ENCODE measurements at places on chromosomes 12 and 14. TPM values are rescaled to one million over a fixed set of nuclear protein-coding genes. Genes with fewer than 3 reads are reported as not detected.

The KLRF1 gene
- not detected for total RNA-seq

The PPP4R4 gene
- 19.8 TPM for total RNA-seq

The FOXA1 gene
- total RNA-seq, result 58.1 TPM

The ANKRD33 gene
- not detected for total RNA-seq

The OAS2 gene
- total RNA-seq, result 0.44 TPM

The TECPR2 gene
- total RNA-seq, result 13.6 TPM

The SLC6A13 gene
- 0.52 TPM for total RNA-seq

The HOXC5 gene
- total RNA-seq, result not detected

The CRIP1 gene
- total RNA-seq, result 53.9 TPM

DNA sequence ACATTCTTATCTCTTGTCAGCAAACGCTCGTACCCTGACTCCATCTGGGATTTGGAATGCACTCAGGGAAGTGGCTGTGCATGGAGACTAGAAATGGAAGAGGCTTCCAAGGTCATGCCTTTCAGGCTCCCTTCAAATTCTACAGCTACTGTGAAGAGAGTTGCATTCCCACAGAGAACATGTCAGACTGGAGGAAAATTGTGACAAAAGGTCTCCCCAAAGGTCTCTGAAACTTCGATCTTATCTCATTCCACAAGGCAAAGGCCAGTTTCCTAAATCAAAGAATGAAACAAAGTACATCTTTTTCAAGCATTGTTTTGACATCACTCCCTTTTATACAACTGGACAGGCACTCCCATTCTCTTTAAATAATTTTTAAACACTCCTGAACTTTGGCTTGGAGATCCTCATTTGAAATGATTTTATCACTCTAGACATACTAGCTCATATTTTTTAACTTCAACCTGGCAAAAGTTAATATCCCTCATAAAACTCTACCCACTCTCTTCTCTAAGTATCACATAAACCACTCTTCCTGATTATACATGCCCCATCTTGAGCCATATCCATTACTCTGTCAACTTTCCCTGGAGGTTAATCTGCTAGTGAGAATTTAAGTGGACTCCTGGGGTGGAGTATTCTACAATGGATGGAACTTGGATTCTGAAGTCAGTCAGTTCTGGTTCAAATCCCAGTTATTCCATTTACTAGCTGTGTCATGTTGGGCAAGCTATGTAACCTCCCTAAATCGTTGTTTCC is 218.1 kb upstream of the HMGA2 start:
- no peak overlapping the region for H3K4me3 ChIP-seq
- H3K36me3 ChIP-seq, result no peaks in the 10 kb centered on the region
- no peak for DNase-seq
- no peaks in the 10 kb centered on the region for H3K27me3 ChIP-seq

DNA sequence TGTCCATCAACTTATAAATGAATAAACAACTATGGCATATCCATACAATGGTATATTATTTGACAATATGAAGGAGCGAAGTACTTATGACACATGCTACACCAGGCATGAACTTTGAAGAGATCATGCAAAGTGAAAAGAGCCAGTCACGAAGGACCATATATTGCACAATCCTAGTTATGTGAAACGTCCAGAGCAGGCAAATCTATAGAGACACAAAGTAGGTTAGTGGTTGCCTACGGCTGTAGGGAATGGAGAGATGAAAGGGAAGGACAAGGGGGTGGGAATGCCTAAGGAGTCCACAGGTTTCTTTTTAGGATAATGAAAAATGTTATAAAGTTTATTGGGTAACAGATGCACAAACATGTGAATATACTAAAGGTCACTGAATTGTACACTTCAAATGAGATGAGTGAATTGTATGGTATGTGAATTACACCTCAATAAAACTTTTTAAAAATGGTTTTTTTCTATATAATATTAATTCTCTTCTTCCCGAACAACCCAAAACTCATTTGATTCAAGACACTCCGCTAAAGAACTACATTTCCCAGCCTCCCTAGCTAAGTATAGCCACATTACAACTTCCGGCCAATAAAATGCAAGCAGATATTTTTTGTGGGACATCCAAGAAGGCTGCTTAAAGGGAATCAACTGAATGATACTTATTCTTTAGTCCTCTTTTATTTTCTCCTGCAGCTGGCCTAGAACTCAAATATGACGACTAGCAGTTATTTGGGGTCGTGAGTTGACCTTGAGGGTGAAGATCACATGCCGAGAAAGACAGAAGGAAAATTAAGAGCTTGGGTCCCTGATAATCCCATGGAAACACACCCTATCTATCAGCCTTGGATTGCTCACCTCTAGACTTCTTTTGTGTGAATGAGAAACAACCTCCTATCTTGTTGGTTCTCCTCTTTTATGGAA is 187.2 kb downstream of the TTC8 start:
- DNase-seq, result no peak
- peak overlapping the region; percentile 47 for H3K4me3 ChIP-seq
- H3K36me3 ChIP-seq, result no peaks in the 10 kb centered on the region
- peaks cover 31% of the 10 kb centered on the region for H3K4me1 ChIP-seq

DNA sequence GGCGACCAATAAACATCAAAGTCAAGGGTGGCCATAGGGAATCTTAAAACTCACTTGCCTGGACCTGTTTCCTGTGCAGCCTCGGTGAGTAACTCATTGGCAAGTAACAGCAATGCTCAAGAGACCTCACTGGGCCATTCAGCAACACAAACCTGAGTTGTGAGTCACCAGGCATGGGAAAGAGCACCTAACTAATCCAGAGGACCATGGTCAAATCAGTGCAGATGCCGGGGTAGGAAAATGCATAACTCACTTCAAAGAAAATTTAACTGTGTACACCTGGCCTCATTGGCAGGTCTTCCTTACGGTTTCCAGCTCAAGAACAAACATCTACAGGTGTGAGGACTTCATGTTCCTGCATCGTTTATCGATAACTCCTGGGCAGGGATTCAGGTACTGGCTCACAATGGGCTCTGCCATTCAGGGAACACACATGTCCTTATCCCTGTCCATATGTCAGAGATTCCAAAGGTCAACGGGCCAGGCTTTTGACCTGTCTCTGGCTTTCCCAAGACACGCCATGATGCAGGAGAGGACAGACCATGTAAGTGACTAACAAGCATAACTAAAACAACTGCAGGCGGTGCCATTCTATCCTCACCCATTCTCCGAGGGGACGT is 211.8 kb downstream of the ANO2 start:
- H3K27ac ChIP-seq, result no peak overlapping the region
- no peak overlapping the region for H3K4me3 ChIP-seq
- H3K27me3 ChIP-seq, result no peaks in the 10 kb centered on the region
- no peaks in the 10 kb centered on the region for H3K36me3 ChIP-seq
- peaks cover 9% of the 10 kb centered on the region for H3K4me1 ChIP-seq

GRCh38 chr14:22929961-22930364 is 787 bp upstream of the PRMT5 start:
- DNase-seq, result no peak
- peak overlapping the region; percentile 77 for H3K4me3 ChIP-seq
- peaks cover 23% of the 10 kb centered on the region for H3K36me3 ChIP-seq
- peaks cover 27% of the 10 kb centered on the region for H3K4me1 ChIP-seq
- peak overlapping the region; percentile 52 for H3K27ac ChIP-seq

DNA sequence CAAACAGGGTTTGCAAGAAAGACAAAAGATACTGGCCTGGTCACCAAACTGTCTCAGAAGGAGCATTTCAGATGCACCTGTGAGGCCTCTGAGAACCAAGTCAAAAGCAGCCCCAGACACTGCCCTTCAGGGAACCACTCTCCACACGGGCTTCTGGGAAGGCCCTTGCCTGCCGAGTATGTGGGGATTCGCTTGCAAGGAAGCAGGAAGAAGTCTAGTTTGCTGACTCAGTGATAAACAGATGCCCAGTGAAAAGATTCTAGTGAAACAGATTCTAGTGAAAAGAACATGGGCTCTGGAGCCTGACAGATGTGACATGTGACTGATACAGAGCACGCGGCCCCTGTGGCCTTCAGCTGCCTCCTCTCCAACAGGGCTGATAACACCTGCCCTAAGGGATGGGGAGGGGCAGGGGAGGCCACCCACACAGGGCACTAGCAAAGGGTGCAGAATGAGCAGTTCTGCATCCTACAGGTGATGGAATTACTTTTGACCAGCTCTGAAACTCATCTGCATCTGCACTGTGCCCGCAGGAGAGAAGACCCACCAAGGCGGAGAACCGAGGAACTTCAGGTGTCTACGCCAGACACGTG is 19.1 kb downstream of the AMN start:
- H3K27ac ChIP-seq, result no peak overlapping the region
- H3K27me3 ChIP-seq, result no peaks in the 10 kb centered on the region
- no peak for DNase-seq
- H3K36me3 ChIP-seq, result peaks cover 17% of the 10 kb centered on the region
- no peak overlapping the region for H3K4me3 ChIP-seq
- H3K4me1 ChIP-seq, result no peaks in the 10 kb centered on the region

- no peak overlapping the region for H3K4me3 ChIP-seq
- peaks cover 6% of the 10 kb centered on the region for H3K27me3 ChIP-seq
- no peak overlapping the region for H3K27ac ChIP-seq
These were observed 31.8 kb downstream of the ISCA2 start for GRCh38 chr14:74525361-74525851.

DNA sequence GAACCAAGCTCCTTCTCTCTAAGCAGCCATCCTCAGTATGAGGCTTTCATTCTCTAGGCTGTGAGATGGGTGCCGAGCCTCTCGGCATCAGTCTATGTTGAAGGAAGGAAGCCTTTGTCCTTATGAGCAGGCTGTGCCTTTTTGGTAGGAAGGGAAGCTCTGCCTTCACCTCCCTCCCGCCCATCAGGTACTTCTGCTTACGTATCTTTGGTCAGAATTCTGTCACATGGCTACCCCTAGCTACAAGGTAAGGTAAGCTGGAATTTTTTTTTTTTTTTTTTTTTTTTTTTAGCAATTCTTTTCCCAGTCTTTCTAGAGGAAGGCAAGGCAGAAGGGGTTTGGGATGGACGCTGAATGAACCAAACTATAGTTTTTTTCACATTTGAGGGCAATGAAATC is 16.9 kb downstream of the BATF start:
- no peaks in the 10 kb centered on the region for H3K36me3 ChIP-seq
- no peak overlapping the region for H3K27ac ChIP-seq
- DNase-seq, result no peak
- H3K4me3 ChIP-seq, result no peak overlapping the region
- no peaks in the 10 kb centered on the region for H3K27me3 ChIP-seq

- DNase-seq, result no peak
- H3K4me1 ChIP-seq, result no peaks in the 10 kb centered on the region
- H3K36me3 ChIP-seq, result no peaks in the 10 kb centered on the region
These were observed 947.7 kb downstream of the GALC start for GRCh38 chr14:87045246-87045645.

- H3K4me1 ChIP-seq, result no peaks in the 10 kb centered on the region
- H3K27me3 ChIP-seq, result peaks cover 12% of the 10 kb centered on the region
- no peak for DNase-seq
These were observed 314.3 kb upstream of the TBX3 start for GRCh38 chr12:114998118-114998749.

GRCh38 chr14:55592436-55592835 is 12.4 kb downstream of the KTN1 start:
- no peaks in the 10 kb centered on the region for H3K36me3 ChIP-seq
- H3K27me3 ChIP-seq, result no peaks in the 10 kb centered on the region
- peaks cover 90% of the 10 kb centered on the region for H3K4me1 ChIP-seq
- H3K4me3 ChIP-seq, result no peak overlapping the region

DNA sequence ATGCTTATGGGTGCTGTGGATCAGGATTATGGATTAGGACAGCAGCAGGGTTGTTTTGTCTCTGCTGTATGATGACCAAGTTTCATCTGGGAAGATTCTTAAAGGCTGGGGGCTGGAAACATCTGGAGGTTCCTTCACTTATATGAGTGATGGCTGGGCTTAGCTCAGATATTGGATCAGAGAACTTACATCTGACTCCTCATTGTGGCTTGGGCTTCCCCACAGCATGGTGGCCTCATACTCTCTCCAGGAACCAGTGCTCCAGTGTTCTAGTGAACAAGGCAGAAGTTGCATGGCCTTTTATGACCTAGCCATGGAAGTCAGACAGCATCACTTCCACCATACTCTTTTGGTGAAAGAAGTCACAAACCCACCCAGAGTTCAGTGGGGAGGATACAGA is 336.1 kb upstream of the TBX3 start:
- no peaks in the 10 kb centered on the region for H3K27me3 ChIP-seq
- no peaks in the 10 kb centered on the region for H3K36me3 ChIP-seq
- no peaks in the 10 kb centered on the region for H3K4me1 ChIP-seq
- no peak for DNase-seq

DNA sequence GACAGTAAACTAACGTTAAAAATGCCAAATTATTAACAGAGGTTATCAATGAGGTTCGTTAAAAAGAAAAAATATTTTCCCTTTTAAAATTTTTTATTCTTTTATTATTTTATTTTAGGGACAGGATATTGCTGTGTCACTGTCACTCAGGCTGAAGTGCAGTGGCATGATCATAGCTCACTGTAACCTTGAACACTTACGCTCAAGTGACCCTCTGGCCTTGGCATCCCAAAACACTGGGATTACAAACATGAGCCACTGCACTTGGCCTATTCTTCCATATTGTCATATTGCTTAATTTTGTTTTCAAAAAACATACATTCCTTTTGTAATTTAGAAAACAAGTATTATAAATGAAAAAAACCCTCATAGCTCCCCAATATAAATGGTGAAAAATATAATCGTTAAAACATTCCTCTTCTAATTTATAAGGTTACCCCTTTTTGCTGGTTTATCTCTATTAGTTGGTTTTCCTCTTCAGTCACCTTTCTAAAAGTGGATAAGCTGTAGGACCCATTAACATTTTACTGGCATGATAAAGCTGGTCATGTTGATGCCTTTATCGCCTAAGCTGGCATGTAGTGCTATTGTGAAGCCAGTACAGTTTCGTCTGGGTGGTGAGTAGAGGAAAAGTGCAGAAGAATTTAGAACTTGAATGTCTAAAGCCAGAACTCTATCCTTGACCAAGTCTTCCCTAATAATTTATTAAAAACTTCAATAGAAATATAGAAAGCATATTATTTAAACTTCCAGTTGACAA is 27.6 kb downstream of the PDE3A start:
- H3K4me1 ChIP-seq, result no peaks in the 10 kb centered on the region
- H3K27me3 ChIP-seq, result no peaks in the 10 kb centered on the region
- no peak overlapping the region for H3K4me3 ChIP-seq
- no peak for DNase-seq
- H3K36me3 ChIP-seq, result no peaks in the 10 kb centered on the region
- H3K27ac ChIP-seq, result no peak overlapping the region

GRCh38 chr14:43449291-43449690 is 1057.8 kb downstream of the FSCB start:
- no peak for DNase-seq
- no peak overlapping the region for H3K27ac ChIP-seq
- H3K36me3 ChIP-seq, result no peaks in the 10 kb centered on the region
- H3K4me1 ChIP-seq, result no peaks in the 10 kb centered on the region
- H3K4me3 ChIP-seq, result no peak overlapping the region

- H3K4me3 ChIP-seq, result no peak overlapping the region
- H3K27ac ChIP-seq, result no peak overlapping the region
- no peaks in the 10 kb centered on the region for H3K36me3 ChIP-seq
- DNase-seq, result no peak
- H3K27me3 ChIP-seq, result no peaks in the 10 kb centered on the region
These were observed 59.8 kb downstream of the KITLG start for GRCh38 chr12:88520436-88520820.

- H3K36me3 ChIP-seq, result no peaks in the 10 kb centered on the region
- no peak overlapping the region for H3K4me3 ChIP-seq
- no peak for DNase-seq
- no peaks in the 10 kb centered on the region for H3K27me3 ChIP-seq
- no peak overlapping the region for H3K27ac ChIP-seq
These were observed 134.1 kb downstream of the KCNA5 start for GRCh38 chr12:5177731-5178130.

- no peak overlapping the region for H3K27ac ChIP-seq
- H3K27me3 ChIP-seq, result no peaks in the 10 kb centered on the region
- no peak for DNase-seq
- H3K4me1 ChIP-seq, result no peaks in the 10 kb centered on the region
These were observed 249.2 kb upstream of the AMIGO2 start for GRCh38 chr12:47328831-47329545.
